GM12878 (cell line): ENCODE measurements at places on chromosomes 4 and X.

DNA sequence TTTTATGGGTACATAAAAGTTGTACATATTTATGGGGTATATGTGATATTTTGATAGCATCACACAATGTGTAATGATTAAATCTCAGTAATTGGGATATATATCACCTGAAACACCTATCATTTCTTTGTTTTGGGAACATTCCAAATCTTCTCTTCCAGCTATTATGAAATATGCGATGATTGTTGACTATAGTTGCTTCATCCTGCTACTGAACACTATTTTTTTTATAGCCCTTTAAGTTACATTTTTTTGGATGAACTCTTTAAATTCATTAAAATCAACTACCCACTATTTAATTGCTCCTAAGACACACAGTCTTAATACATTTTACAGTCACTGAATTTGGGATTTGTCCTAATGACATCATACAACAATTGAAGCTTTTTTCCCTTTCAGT is 212.9 kb downstream of the BMPR1B start:
- DNase-seq, result no peak

DNA sequence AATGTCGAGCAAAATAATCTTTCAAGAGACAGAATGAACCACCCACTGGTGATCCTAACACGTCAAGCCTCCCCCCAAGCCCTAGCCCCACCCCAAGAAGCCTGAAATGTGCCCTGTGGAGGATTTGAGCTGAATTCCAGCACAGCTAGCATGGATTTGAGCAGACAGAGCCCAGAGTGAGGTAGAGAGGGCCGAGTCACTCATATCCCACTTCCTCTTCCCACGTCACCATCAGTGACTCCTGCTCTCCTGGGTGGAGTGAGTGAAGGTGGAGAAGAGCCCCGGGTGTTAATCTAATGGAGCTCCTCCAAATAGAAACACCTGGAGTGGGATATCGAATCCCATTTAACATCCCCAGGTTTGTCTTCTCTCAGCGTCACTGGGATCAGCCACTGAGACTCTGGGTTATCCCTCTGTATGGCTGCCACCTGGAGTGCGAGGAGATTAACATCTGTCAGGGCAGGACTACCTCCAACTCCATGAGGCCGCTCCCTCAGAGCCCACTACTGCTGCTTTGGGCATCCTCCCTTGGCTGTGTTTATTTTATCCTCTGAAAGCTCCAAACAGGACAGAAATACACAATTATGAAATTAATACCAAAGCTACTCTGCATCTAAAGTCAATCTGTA is 136.6 kb downstream of the NWD2 start:
- DNase-seq, result no peak

- peak; percentile 24 for DNase-seq
Observed at GRCh38 chr4:136864604-136865185, 667.6 kb downstream of the PCDH18 start.

- no peak for DNase-seq
Observed at GRCh38 chrX:87896057-87896456, 378.5 kb downstream of the KLHL4 start.

GRCh38 chr4:76600447-76600846 is 165.4 kb downstream of the SHROOM3 start:
- DNase-seq, result no peak

DNA sequence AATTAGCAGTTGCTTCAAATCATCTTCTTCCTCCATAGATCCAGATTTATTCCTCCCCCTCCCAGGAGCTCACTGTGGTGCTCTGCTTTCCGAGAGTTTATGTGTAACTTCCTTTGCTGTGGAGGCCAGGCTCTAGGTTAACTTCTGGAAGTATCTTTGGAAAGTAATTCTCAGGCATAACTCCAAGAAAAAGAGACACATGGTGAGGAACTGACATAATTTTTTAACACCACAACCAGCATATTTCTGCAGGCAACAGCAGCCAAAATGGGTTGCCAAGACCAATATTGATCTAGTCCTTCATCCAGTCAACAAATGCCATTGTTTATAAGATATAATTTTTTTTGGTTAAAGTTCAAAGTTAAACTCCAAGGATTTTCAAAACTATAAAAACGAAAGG is 114.5 kb upstream of the RBPJ start:
- no peak for DNase-seq

DNA sequence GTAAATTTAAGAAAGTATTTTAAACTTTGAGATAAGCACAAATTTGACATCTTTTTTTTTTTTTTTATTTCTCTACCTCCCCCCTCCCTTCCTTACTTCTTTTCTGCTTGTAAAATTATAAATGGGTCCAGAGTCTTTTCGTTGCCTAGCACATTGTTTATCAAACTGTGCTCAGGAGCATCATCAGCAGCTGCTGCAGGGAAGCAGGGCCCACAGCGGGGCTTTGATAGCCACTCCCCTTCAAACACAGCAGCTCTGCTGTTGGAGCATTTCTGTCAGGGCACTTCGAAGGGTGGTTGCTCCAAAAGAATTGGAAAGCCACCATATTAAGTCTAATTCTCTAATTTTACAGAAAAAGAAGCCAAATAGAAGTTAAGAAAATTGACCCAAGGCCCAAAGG is 588.3 kb downstream of the SPRY1 start:
- no peak for DNase-seq

GRCh38 chr4:54855191-54855854 is 197.6 kb downstream of the KIT start:
- no peak for DNase-seq
